C1 segment of cervical spinal cord (tissue), 14 donors: ENCODE measurements at places on chromosomes 13 and 19.

- DNase-seq: peak; percentile 90
Measured at GRCh38 chr19:6373096-6373812, 660 bp downstream of the ALKBH7 start.

- DNase-seq: no peak
Measured at GRCh38 chr13:76014406-76015318, 378.5 kb downstream of the LMO7 start.

DNA sequence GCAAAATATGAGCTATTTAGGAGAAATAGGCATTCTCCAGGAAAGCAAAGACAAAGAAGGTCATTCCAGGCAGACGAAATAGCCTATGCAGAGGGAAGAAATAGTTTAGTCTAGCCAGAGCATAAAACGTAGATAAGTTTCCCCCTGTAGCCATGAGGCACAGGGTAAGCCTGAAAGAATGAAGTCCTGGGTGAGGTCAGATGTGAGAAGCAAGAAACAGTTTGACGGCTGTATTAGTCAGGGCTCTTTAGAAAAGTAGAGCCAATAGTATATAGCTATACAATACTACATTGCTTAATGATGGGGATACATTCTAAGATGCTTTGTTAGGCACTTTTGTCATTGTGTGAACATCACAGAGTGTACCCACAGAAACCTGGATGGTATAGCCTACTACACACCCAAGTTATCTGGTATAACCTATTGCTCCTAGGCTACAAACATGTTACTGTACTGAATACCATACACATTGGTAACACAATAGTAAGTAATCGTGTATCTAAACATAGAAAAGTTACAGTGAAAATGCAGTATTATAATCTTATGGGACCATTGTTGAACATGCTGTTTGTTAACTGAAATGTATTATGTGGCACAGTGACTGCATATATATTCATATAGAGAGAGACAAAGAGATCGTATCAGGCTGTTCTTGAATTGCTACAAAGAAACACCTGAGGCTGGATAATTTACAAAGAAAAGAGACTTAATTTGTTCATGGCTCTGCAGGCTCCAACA lies 59.3 kb upstream of the WDFY2 start:
- no peak for DNase-seq

GRCh38 chr13:31538067-31539042 lies 201.0 kb upstream of the RXFP2 start:
- DNase-seq: no peak

GRCh38 chr13:20416223-20416745 lies 109.4 kb downstream of the CRYL1 start:
- DNase-seq: no peak

DNA sequence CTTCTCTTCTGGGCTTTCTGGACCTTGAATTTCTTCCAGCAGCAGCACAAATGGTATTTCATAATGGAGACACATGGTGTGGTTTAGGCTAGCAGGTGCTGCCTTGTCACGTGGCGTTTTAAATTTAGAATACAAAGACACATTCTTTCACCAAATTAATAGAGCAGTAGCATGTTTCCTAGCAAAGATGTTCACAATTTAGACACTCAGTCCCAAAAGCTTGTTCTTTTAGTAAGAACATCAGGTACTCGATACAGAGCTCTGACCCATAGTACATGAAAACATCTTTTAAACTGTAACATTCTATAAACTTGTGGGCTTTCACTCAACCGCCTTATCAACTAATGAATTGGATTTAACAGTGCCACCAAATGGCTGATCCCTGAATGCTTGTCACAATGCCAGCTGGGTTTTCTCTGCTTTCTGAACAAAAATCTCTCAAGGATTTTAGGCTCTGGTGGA lies 290.1 kb downstream of the DCLK1 start:
- peak; percentile 30 for DNase-seq
